ENCODE measurements at places on chromosomes 3 and 15.

DNA sequence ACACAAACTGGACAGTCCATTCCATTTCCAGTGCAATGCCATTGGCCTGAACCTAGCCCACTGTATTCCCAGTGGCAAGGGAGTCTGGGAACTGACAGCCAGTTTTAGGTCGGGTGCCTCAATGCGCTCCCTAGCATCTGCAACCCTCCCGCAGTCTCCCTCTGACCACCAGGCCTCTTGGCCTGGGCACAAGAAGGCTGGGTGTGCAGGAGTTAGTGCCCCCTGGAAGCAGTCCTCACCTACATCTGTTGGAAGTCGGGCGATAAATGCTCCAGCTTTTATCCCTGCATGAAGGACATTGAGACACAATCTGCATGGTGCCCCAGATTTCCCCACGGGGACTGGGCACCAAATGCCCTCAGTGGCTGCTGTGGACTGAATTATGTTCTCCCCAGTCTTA is 12.7 kb downstream of the C3orf22 start:
- DNase-seq, result no peak

GRCh38 chr3:190541008-190541407 is 27.1 kb downstream of the IL1RAP start:
- DNase-seq, result no peak

- DNase-seq, result no peak
Observed at GRCh38 chr3:8864402-8865350, 95.3 kb upstream of the OXTR start.

DNA sequence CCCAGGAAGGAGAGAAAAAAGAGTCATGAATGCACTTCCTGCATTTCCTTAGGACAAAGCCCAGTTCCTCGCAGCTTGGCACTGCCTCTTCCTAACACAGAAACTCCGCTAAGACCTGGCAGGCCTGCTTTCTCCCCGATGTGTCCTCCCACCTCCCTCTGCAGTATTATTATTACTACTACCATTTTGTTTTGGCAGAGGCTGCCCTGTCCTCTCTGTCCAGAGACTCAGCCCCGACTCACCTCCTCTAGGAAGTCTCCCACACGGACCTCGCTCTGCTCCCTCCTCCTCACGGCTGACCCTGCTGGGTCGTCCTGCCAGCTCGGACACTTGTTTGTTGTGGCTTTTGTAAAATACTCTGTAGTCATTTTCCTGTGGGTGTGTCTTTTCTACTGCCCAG is 107.2 kb upstream of the HACD2 start:
- DNase-seq, result no peak

DNA sequence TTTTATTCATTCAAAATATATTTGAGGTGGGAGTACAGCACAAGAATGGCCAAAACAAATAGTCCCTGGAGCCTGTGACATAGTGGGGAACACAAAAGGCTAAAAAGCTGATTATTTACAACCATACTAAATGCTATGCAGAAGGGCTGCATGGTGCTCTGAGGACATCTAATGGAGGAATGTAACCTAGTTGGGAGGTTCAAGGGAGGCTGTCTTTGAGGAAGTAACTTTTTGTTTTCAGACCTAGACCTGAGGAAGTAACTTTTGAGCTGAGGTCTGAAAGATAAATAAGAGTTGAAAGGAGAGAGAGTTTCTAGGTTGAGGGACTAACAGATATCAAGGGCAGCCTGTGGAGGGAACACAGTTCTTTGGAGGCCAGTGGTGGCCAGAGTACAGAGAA is 34.8 kb upstream of the RASA2 start:
- peak; percentile 78 for DNase-seq

DNA sequence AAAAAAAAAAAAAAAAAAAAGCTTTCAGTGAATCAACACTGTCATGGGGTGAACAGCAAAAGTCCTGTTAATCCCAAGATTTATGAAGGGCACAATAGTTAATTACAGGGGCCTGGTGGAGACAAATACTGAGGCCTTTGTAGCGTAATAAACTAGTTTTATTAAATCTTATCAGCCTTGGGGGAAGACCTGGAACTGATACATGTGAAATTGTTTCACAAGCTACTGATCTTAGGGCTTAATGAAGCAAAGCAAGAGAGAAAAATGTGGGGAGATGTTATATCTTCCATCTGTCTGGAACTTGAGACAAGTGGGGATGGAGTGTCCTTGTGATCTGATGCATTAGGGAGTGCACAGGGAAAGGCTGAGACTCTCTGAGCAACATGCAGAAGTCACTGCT is 47.9 kb upstream of the OSBPL11 start:
- no peak for DNase-seq

DNA sequence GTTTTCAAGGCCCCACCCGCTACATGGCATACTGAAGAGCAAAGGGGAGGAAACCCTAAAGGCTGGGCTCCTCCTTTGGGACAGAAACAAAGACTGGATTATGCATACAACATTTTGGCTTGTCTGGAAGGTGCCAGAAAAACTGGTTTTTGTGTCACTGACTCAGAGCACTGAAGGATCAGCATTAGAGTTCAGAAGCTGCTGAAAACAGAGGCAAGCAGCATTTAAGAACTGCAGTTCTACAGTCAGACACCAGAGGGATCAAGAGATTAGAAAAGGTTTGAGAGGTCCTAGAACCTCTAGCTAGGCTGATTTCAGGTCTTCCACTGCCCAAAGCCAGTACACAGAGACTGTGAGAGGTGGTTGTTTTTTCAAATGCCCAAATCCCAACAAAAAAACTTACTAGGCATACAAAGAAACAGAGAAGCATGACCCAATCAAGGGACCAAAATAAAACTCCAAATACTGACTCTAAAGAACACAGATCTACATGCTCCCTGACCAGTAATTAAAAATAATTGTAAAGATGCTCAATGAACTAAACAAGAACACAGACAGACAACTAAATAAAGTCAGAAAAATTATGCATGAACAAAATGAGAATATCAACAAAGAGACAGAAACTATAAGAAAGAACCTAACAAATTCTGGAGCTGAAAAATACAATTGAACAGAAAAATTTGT is 91.2 kb downstream of the SENP2 start:
- DNase-seq, result no peak

DNA sequence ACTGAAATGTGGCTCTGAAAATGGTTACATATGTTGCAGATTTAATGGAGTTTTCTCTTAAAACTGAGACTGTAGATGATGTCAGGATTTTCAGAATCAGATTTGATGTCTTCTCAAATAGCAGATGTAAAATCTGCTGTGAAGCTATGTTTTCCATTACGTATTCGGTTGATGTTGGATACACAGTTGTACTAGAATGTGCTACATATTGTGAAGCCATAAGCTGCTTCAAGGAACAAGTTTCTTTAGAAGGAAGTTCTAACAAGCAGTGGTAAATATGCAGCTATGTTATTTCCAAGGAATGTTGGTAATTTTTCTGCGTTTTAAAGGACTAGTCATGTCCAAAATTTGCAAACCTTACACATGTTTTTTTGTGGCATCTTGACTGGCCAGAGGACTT is 197.7 kb downstream of the RBMS3 start:
- no peak for DNase-seq

DNA sequence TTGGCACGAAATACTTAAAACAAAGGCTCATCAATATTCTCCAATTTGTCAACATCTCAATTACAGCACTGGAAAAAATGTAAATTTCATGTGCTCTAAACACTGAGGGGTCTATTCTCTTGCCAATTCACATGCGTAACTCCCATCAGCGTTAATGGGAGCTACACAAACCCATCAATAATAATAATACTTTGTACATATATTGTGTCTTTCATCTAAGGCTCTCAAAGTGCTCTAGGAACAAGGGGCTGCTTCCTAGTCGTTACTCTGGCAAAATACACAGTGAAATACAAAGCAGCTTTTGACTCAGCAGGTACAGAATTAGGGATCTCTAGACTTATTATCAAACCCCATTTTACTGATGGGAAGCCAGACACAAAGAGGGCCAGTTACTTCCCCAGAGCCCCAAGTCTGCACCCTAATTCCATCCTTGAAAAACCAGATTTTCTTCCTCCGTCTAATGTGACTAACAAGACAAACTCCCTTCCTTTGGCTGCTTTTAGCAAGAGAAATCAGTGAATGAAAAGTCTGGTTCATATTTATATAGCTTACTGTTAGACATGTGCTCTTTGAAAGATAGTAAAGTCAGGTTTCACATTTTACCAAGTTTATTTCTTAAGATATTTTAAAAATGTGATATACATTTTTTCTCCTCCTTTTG is 20.0 kb downstream of the MEIS2 start:
- DNase-seq, result no peak

DNA sequence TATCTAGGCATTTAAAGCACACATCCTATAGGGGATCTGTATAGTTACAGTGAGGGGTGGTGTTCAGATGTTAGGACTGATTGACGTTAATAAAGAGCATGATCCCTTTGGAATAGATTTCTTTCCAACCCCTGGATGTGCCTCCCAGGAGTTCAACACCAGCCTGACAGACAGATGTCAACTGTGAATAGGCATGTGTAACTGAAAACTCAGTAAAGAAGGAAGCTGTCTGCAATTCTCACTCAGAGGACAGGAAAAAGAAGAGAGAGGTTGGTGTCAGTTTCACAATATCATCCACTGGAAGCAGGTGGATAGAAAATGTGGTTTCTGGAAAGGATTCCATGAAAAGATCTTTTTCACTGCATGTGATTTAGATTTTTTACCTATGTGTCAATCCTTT is 396.3 kb downstream of the NSUN3 start:
- no peak for DNase-seq

GRCh38 chr3:190512666-190513065 is 1.2 kb upstream of the IL1RAP start:
- no peak for DNase-seq

DNA sequence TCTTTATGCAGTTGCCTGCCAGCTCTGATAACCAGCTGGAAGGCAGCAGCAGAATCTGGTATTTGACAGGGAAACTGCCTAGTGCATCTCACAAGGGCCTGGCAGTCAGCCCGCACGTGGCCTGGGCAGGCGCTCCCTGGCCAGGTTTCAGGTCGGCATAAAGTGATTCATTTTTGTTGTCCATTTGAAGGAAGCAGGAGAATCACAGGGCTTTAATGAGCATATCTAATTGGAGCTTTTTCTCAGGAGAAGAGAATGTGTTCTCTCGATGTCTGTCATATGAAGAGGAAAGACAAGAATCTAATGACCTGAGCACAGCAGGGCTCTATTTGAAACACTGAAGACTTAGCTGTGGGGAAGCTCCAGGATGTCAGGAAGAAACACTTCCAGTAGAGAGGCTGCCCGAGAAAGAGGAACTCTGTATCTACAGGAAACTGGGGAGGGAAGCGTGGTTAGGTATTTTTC is 98.8 kb upstream of the MB21D2 start:
- DNase-seq, result no peak

GRCh38 chr3:185661772-185662171 is 75.7 kb downstream of the SENP2 start:
- no peak for DNase-seq

DNA sequence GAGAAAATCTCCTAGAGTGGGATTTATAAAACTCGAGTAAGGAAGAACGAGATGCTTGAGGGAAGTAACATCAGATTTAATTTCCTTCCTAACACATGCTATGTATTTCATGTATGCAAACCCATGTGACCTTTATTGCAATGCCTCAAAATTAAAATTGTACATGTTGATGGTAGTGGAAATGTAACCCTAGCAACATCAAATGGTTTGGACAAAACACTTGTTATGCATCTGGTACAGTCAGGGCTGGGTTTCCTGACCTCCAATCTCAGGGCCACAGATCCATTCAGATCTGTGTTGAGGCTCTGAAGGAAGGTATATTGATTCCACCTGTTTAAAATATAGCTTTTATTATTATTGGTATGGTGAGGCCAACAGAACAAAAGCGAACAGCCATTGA is 246.0 kb downstream of the WNT5A start:
- no peak for DNase-seq

DNA sequence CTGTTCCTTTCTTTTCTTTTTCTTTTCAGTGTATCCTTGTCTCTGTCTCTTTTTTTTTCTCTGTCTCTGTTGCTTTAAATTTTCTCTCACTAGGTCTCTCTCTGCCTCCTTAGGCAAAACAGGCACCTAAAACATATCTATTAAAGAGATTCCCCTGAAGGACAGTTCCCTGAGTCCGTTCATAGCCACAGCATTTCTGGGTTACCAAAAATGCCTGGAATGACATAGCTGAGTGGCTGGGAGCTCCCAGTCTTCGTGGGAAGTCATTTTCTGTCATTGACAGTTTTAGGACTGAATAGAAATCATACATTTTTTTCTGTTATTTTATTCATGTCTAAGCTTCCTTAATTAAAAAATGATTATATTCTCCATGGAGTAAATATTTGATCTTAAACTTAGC is 323.8 kb upstream of the AZI2 start:
- no peak for DNase-seq

- no peak for DNase-seq
Observed at GRCh38 chr3:174957551-174958001, 98.4 kb downstream of the NAALADL2 start.

DNA sequence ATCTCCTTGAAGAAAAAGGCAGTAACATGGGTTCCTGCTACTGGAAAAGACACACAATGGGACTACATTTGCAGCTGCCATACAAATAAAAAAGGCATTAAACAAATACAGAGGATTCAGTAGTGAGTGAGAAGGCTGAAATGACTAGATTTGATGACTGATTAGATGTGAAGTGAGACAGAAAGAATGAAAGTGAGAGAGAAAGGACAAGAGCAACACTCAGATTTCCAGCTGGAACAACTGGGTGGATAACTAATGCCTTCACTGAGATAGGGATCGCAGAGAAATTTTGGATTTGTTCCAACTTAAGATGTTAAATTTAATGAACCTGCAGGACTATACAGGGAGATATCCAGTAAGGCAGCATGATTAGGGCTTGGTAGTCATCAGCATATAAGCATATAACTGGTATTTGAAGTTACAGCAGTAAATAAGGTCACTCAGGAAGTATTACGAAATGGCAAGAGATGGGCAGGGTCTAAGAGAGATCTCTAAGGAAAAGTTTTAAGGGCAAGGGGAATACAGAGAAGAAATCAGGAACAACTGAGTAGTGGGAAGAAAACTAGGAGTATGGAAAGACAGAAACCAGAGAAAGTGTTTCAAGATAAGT is 8.2 kb downstream of the OSBPL11 start:
- DNase-seq, result no peak

GRCh38 chr15:63367390-63367789 is 14.3 kb downstream of the CA12 start:
- no peak for DNase-seq

DNA sequence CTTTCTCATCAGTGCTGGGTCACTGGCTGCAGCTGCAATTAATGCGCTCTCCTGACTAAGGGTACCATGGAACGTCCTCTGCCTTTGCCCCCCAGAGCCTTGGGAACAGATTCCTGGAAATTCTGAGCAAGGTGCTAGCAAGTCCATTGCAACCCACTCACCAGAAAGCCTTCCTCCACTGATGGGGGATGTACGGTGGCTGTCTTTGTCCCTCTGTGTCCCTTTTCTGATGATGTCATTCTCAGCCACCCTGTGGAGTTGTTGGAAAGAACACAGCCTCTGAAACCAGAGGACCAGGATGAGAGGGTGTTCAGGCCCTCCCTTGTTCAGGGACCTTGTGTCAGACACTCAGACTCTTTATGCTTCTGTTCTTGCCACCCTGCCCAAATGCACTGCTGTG is 38.1 kb upstream of the ZBTB38 start:
- DNase-seq, result no peak

DNA sequence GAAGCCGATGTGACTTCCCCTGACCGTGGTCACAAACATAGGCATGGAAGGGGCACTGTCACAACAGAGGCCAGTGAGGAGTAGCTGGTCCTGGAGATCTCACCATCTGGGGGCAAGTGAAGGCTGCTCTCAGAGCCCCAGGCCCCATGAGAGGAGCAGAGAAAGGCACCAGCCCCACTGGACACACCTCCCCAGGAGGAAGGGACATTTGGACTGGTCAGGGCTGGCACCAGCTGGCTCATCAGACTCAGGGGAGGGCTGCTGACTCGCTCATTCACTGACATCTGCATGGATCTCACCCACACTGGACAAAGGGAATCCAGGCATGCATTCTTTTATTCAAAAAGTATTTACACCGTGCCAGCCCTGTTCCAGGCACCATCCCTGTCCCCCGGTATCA is 26.8 kb downstream of the ESYT3 start:
- no peak for DNase-seq
